NCI-H187 treated with DMSO at 0.1 percent for 48 hours (cell line): ENCODE measurements at places on chromosomes 3 and 15.

- no peak for DNase-seq
Measured at GRCh38 chr3:69244039-69244438, 121.6 kb upstream of the LMOD3 start.

GRCh38 chr15:78618490-78618934, 2.3 kb downstream of the CHRNA3 start:
- DNase-seq, result peak; percentile 22

DNA sequence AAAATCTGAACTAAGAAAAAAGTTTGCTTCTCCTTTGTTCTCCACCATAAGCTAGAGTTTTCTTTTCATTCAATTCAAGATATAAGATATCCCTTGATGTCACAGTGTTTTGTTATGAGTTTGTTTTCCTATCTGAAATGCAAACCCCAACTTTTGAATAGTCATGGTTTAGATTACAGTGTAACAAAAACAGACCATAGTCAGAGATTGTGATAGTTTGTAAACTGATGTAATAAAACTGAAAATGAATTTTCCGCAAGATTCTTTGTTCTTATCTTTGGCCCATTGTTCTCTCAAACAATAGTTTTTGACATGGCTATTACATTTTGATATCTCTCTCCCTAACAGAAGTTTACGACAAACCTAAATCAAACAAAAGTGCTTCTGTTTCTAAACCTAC, 121.7 kb upstream of the GADL1 start:
- no peak for DNase-seq

GRCh38 chr3:184541886-184542562, 19.6 kb upstream of the EPHB3 start:
- DNase-seq, result no peak

DNA sequence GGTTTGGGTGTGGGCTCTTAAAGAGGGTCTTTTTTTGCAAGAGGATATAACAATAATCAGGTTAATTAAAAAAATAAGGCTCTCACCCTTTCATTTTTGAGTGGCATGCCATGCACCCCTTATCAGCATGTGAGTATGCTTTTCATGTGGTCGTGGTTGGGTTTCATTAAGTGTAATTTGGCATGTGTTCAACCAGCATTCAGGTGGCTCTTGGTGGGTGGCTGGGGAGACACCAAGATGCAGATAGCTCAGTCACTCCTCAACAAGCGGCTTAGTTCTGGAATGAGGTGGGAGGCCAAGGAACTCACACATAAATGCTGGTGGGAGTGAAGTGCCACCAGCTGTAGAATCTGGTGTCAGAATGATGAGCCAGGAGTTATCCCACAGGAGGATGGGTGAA, 66.8 kb downstream of the FLNB start:
- no peak for DNase-seq

- DNase-seq, result no peak
Measured at GRCh38 chr15:36356978-36357601, 222.3 kb upstream of the CDIN1 start.

- DNase-seq, result no peak
Measured at GRCh38 chr15:84595660-84596059, 5.1 kb upstream of the ZSCAN2 start.
